H1 (cell line): ENCODE measurements at places on chromosomes 12 and 14. TPM values are rescaled to one million over a fixed set of nuclear protein-coding genes. Genes with fewer than 3 reads are reported as not detected.

GRCh38 chr12:47394070-47394469, 311.8 kb downstream of the RPAP3 start:
- no peak overlapping the region for H3K4me3 ChIP-seq
- DNase-seq = no peak
- H3K4me1 ChIP-seq = no peaks in the 10 kb centered on the region
- H3K27ac ChIP-seq = no peak overlapping the region
- no peaks in the 10 kb centered on the region for H3K27me3 ChIP-seq

GRCh38 chr12:50070314-50071060, 13.1 kb downstream of the ASIC1 start:
- H3K36me3 ChIP-seq = no peaks in the 10 kb centered on the region
- H3K4me1 ChIP-seq = peaks cover 3% of the 10 kb centered on the region
- H3K4me3 ChIP-seq = no peak overlapping the region
- no peaks in the 10 kb centered on the region; the same call in 1 of the 2 replicates for H3K27me3 ChIP-seq

DNA sequence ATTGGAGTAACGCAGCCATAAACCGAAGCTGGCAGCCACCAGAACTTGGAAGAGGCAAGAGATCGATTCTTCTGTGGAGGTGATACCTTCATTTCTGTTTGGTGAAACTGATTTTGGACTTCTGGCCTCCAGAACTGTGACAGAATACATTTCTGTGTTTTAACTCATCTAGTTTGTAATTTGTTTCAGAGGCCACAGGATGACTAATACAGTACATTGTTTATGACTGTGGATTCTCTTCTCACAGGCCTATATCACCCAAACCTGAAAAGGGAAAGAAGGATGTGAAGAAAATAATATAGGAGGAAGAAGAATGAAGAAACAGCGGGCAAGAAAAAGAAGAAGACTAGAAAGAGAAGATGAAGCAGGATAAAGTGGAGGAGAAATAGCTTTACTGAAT, 263.8 kb upstream of the DIO2 start:
- H3K27me3 ChIP-seq = no peaks in the 10 kb centered on the region
- no peak overlapping the region for H3K27ac ChIP-seq
- H3K4me1 ChIP-seq = no peaks in the 10 kb centered on the region
- no peaks in the 10 kb centered on the region for H3K36me3 ChIP-seq

DNA sequence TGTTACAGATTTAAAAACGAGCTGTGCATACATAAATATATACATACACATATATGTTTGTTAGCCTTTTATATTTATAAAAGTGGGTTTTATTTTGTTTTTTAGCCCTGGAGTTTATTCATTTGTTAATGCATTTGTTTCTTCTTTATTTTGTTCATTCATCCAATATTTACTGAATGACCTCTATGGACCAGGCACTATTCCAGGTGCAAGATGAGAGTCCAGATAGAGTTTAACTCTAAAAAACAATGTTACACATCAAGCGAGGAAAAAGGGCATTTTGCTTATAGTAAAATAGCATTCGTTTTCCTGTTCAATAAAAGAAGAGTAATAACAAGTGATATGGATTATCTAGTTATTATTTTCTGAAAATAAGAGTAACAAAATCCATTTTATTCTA, 14.2 kb downstream of the ACSS3 start:
- H3K27ac ChIP-seq = no peak overlapping the region
- DNase-seq = no peak
- no peak overlapping the region for H3K4me3 ChIP-seq
- H3K4me1 ChIP-seq = peaks cover 13% of the 10 kb centered on the region
- no peaks in the 10 kb centered on the region for H3K36me3 ChIP-seq
- H3K27me3 ChIP-seq = no peaks in the 10 kb centered on the region

- H3K36me3 ChIP-seq = no peaks in the 10 kb centered on the region
- no peaks in the 10 kb centered on the region for H3K27me3 ChIP-seq
These were observed 35.5 kb upstream of the PPFIBP1 start for GRCh38 chr12:27488479-27488878.

GRCh38 chr12:27940756-27941402, 31.7 kb downstream of the PTHLH start:
- peak; percentile 63 for DNase-seq
- no peak overlapping the region for H3K4me3 ChIP-seq
- H3K27ac ChIP-seq = no peak overlapping the region

Gene TAS2R9
- not detected in 2 replicates for total RNA-seq

DNA sequence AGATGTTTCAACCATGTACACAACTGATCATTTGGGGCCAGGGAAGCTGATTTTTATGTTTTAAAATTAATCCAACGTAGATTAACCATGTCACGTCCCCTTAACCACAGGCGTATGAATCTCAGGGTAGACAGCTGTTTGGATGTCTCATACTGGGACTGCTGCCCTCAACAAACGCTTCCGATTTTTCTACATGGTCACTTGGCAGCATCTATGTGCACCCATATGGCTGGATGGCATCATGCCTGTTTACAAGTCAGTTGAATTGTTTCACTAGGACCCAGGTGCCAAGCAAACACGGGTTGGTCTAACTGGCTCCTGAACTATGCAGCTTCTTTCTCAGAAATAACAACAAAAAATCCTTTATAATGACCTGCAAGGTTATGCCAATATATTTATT, 393.8 kb downstream of the NPAS3 start:
- H3K4me1 ChIP-seq = no peaks in the 10 kb centered on the region
- H3K27me3 ChIP-seq = no peaks in the 10 kb centered on the region
- no peak overlapping the region for H3K27ac ChIP-seq
- no peaks in the 10 kb centered on the region for H3K36me3 ChIP-seq

Gene CD4
- 3.2 and 3.4 TPM in 2 replicates for total RNA-seq
